Stimulated activated CD4-positive, alpha-beta T cell treated with anti-CD3 and anti-CD28 coated beads, Interleukin-4, amount 100 ng/mL, for 24 hours (primary cell): ENCODE measurements at places on chromosomes 13 and 19.

DNA sequence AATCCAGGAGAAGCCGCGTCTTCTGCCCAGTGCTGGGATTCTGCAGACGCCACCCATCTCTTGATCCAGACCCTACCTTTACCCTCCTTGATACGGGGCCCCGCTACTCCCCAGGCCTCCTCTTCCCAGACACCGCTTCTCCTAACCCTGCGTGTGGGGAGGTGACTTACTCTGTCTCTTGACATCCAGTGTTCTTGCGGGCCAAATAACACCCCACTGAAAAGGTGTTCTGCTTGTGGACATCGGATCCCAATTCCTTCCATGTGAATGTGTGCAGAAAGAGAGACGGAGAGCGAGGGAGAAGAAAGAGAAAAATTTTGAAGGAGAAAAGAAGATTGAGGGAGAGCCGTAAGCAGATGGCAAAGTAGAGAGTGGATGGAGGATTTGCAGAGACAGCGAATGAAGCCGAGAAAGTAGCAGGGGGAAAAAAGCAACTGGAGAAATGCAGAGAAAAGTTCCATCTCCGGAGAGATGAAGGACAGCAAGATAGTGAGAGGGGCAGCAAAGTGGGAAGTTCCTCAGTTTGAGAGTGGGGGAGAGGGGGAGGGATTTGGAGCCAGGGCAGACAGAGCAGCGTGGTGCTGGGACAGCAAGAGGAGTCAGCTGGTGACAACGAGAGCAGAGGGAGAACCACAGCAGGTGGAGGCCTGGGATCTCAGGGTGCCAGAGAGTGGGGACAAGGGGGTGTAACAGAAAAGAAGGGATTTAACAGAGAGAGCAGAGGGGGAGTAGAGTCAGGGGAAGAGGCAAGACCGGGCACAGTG, 814 bp downstream of the ZNF480 start:
- DNase-seq = no peak

- no peak for DNase-seq
Observed at GRCh38 chr13:37134411-37135041, 29.1 kb upstream of the CSNK1A1L start.

- DNase-seq = no peak
Observed at GRCh38 chr13:99280166-99280565, 22.0 kb upstream of the GPR18 start.

DNA sequence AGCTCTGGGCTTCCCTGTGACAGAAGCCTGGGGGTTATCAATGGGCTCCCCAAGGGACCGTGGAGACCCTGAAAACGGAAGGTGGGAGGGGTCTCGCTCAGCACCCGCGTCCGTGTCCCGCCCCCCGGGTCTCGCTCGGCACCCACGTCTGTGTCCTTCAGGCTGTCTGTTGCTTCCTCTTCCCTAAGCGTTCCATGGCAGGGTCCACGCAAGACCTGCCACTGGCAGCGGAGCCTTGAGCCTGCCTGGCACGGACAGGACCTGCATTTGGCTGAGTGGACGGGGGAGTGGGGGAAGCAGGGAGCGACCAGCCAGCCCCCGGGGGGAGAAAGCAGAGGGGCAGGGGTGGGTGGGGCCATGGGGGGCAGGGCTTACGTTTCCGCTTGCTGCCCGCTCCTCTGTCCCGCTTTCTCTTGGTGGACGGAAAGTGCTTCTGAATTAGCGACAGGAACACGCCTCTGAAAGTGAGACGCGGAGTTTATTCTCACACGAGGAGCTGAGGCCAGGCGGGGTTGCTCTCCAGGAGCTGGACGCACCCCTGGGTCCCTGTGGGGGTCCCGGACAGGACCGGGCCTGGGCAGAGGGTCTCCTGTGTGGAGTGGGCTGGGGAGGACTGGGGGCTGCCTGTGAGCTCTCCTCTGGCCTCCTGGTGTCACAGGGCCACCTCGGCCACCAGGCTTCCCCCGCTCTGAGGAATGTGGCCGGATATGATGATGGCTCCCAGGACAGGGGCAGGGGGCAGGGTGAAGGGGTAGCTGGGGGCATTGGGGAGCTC, 12.0 kb downstream of the GPX4 start:
- no peak for DNase-seq

- no peak for DNase-seq
Observed at GRCh38 chr13:40618581-40619478, 47.6 kb downstream of the FOXO1 start.

- no peak for DNase-seq
Observed at GRCh38 chr13:102141625-102142472, 260.0 kb downstream of the FGF14 start.

DNA sequence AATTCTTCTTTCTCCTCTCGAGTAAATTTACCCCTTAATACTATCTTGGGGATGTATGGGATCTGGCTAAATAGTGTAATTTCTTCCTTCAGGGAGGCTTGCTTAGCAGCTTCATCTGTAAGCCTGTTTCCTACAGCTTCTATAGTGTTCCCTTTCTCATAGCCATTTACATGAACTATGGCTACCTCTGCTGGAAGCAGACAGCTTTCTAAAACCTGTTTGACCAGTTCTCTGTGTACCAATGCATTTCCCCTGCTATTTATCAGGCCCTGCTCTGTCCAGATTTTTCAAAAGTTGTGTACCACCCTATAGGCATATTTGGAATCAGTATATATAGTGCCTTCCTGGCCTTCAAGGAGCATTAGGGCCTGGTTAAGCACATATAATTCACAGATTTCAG, 113.6 kb upstream of the PCDH9 start:
- no peak for DNase-seq

GRCh38 chr19:6414793-6415590, 9.6 kb downstream of the KHSRP start:
- no peak for DNase-seq

DNA sequence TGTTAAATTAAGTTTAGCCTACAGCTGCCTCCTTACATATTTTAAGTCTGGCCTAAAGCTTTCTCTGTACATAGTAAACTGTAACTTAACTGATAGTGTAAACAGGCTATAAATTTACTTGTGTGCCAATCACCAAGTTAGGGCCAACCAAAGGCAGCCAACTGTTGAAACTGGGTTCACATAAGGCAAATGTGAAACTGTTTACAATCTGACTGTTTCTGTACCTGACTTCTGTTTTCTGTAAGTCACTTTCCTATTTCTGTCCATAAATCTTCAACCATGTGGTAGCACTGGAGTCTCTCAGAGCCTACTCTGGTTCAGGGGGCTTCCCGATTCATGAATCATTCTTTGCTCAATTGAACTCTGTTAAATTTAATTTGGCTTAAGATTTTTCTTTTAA, 103.1 kb downstream of the RAP2A start:
- DNase-seq = no peak

DNA sequence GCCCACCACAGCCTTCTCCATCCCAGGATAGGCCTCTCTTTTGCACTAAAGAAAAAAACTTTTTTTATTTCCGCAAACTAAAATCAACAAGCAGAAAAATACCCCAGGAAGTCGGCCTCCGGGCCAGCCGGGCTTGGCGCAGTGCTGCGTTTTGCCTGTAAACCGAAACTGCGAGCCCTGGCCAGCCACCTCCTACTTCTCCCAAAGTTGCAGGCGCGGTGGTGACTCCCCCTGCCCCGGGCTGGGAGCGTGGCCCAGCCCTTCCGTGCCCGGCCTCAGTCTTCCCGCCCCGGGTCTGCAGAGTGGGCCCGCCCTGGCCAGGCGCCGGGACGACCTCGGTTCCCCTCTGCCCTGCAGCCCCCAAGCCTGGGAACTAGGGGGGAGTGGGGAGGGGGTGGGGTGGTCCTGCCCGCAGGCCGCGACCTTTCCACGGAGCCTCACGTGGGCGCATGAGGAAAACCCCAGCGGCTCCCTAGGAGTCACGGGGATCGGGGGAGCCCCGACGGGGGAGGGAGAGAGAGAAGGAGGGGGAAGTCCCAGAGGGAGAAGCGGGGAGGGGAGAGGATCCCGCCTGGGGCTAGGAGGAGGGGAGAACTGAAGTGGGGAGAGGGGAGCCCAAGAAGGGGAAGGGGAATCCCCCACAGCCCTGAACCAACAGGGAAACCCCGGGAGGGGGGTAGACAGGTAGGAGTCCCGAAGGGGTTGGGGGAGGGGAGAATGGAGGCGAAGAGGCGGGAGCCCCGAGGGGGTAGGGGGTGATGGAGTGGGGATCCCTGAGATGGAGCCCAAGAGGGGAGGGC, 3.0 kb downstream of the GADD45B start:
- DNase-seq = peak; percentile 66

GRCh38 chr13:71851498-71852409, 15.2 kb downstream of the DACH1 start:
- no peak for DNase-seq
